Thymus (tissue), 14 donors: ENCODE measurements at places on chromosomes 2 and 18. TPM values are rescaled to one million over a fixed set of nuclear protein-coding genes. Genes with fewer than 3 reads are reported as not detected.

DNA sequence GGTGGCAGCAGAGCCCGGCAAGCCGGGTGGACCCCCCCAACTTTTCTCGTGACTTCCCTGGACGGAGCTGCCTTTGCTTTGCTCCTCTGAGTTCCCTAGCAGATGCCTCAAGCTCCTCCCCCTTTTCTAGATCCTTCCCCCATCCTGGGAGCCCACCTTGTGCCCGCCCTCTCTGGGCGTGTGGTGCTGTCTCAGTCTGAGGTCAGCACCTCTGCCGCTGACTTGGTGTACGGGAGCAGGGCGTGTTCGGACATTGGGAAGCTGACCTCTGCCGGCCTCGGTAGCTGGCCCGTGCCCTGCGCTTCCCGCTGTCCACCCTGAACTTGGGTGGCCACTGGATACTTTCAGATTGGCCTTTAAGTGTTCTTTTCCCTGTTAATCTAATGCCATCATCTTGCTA, 19.6 kb upstream of the ESPNL start:
- DNase-seq = no peak

GRCh38 chr2:194271293-194271961, 1385.6 kb upstream of the SLC39A10 start:
- no peak for DNase-seq

GRCh38 chr2:225895126-225895525, 495.6 kb downstream of the NYAP2 start:
- no peak for DNase-seq

GRCh38 chr2:111712361-111712760, 171.6 kb downstream of the ANAPC1 start:
- DNase-seq = no peak

DNA sequence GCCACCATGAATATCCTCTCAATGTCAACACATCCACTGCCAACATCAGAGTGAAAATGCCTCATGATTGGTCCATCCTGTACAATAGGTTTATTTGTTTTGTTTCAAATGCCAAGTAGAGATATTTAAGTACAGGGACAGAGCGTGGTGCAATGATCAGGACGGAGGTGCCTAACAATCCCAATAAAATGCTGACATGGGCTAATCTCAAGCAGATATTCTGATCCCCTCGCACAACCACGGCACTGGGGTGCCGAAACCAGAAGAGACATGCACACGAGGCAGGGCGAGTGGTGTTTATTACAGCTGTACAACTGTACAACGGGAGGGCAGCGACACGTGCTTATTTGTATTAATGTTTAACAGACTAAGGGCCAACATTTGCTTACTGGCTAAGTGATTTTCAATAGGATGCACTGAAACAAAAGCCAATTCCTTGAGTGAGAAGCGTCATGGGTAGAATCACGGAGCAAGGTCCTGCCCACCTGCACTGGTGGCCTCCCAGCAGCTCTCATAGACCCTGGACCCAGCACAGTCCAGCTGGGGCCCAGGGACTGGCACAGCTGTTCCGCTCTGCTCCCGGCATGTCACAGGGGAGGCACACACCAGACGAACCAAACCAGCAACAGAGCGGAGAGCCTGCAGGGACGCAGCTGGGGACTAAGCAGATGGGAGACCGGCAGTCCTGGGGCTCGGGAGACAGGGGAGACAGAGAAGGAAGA, 101.4 kb downstream of the HDAC4 start:
- DNase-seq = no peak

GRCh38 chr2:101121174-101121573, 30.0 kb downstream of the TBC1D8 start:
- DNase-seq = no peak

- DNase-seq = no peak
These were observed 157.4 kb downstream of the DOK6 start for GRCh38 chr18:69558052-69558451.

GRCh38 chr2:38237311-38237710, 139.8 kb downstream of the ATL2 start:
- no peak for DNase-seq

- no peak for DNase-seq
These were observed 339.9 kb upstream of the LRRTM4 start for GRCh38 chr2:77862120-77862519.

DNA sequence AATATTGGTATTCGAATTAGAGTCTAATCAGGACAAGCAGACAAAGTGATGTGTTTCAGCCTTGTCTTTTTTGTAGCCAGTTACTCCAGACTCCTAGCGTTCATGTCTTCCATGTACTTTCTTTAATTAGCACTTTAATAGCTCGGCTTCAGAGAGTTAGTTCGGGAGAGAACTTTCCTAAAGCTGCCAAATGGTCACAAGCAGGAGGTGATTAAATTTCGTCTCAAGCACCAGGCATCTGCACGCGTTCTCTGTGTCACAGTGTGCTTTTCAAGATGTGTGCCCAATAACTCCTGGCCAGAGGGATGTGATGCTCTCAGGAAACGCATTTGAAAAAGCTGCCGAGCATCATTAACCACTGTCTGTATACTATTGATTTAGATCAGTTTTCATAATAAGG, 790.8 kb downstream of the SOCS6 start:
- DNase-seq = no peak

DNA sequence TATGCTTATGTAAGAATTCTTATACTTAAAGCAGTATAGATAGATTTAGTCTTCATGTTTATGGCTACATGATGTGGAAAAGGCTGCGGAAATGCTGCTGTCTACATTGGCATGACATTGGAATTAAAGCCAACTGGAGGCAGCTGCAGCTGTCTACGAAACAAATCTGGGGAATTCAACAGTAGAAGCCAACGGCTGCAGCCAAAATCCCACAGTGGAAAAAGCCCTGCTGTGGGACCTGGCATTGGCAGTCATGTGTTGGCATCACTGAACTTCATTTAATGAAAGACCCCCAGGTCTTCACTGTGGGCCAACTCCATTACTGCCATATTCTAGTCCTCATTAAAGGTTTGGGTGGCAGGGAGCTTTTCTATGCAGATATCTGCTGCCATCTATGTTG, 223.6 kb downstream of the SLC8A1 start:
- no peak for DNase-seq

Gene MAP2
- polyA plus RNA-seq = 5.3 TPM

Gene BUB1
- 3.8 TPM for polyA plus RNA-seq

Gene TTC31
- 23.5 TPM for polyA plus RNA-seq

Gene DSG4
- polyA plus RNA-seq = 0.05 TPM

Gene TUBB8B
- polyA plus RNA-seq = 1.2 TPM

Gene SDC1
- 18.9 TPM for polyA plus RNA-seq

Gene INHBB
- polyA plus RNA-seq = 9.0 TPM

Gene UGT1A3
- polyA plus RNA-seq = not detected
